MV-4-11 (cell line): ENCODE measurements at places on chromosomes 5 and 9.

DNA sequence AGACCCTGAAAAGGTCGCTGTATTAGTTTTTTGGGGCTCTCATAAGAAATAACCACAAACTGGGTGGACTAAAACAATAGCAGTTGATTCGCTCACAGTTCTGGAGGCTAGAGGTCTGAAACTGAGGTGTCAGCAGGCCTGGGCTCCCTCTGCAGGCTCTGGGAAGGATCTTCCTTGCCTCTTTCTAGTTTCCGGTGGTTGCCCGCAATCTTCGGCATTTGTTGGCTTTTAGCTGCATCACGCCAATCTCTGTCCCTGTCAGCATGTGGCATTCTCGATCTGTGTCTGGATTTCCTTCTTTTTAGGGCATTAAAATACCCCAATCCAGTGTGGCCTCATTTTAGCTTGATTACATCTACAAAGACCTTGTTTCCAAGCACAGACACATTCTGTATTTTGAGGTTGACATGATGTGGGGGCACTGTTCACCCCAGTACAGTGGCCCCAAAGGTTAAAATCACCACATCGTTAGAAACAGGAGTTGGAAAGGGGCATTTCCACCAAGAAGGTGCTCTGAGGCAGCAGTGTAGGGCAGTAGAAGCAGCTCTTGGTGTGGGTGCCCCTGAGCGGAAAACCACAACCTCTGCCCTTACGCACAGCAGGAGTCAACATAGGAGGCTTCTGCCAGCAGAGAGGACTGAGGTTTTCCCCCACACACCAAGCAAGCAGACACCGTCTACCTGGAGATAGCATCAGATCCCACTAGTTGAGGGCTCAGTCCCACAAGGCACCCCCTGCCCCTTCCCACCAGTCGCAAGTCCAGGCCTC, 13.5 kb downstream of the ZNF79 start:
- DNase-seq = no peak

DNA sequence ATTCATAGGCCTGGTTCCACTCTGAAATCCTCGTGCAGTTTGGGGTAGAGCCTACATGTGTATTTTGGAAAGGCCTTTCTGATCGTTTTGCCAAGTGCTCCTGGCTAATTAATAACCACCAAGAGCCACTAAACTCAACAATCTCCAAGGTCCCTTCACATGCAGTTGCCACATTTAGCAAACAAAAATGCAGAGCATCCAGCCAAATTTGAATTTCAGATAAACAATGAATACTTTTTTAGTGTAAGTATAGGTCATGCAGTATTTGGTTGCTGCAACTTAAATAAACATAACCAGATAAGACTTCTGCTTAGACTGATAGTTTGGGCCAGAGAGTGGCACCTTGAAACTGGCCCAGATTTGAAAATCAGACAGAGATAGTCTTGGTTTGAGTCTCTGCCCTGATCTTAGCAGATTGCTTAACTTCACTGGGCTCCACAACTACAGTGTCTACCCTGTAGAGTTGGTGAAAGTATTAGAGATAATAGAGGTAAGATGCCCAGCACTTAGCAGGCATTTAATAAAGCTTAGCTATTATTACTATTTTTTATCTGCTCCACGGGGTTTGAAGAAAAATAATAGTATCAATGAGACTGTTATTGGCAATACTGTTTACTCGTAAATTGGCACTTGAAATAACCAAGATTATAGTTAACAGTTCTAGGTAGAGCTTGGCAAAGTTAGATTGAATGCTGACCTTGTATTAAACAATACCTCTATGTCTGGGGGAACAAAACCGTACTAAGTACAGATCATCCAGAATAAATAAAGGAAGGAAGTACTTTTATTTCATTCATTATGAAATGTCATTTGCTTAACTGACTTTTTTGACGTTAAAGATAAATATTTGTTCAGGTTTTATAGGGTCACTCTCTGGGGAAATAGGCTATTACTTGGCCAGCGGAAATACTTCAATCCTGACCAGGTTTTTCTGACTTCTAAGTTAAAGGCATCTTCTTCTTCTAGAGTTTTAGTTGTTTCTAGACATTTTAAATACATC, 274.8 kb downstream of the DOCK8 start:
- DNase-seq = no peak

DNA sequence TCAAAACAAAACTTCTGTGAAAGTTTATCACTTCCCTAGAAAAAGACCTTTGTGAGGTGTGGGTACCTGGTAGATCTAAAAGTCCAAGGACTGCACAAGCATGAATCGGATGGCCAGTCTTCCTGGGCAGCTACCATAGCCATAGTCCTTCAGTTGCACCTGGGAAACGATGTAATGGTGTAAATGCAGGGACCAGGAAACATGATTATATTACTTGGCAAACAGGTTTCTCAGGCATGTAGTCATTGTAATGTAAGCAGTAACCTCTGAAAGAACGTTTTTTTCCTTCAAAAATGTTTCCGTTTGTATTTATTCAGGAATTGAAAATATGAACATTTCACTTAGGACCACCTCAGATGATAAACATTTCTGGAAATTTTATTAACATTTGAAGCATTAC, 433.4 kb downstream of the DTWD2 start:
- DNase-seq = no peak

GRCh38 chr5:10360686-10361085, 7.2 kb downstream of the MARCHF6 start:
- DNase-seq = peak; percentile 60

DNA sequence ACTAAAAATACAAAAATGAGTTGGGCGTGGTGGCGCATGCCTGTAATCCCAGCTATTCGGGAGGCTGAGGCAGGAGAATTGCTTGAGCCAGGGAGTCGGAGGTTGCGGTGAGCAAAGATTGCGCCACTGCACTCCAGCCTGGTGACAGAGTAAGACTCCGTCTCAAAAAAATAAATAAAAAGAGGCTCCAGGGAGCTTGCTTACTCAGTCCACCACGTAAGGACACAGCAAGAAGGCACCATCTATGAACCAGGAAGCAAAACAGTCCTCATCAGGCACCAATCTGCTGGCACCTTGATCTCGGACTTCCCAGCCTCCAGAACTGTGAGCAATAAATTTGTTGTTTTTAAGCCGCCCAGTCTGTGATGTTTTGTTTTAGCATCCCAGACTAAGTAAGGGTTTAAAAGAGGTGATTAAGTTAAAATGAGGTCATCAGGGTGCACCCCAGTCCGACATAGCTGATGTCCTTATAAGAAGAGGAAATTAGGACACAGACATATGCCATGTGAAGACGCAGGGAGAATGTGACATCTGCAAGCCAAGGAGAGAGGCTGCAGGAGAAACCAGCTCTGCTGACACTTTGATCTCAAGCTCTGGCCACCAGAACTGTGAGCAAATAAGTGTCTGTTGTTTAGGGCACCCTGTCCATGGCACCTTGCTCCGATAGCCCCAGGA, 45.9 kb downstream of the C9orf50 start:
- DNase-seq = no peak

- DNase-seq = no peak
Measured at GRCh38 chr5:159514229-159514810, 184.0 kb upstream of the IL12B start.

GRCh38 chr5:58122848-58123392, 337.0 kb downstream of the PLK2 start:
- no peak for DNase-seq

GRCh38 chr9:121499427-121500164, at the start of gene GGTA1:
TSS of gene GGTA1 (minus strand) at chr9:121499844. CDS start at chr9:121467922, 31,922 bp downstream.
- DNase-seq = no peak

DNA sequence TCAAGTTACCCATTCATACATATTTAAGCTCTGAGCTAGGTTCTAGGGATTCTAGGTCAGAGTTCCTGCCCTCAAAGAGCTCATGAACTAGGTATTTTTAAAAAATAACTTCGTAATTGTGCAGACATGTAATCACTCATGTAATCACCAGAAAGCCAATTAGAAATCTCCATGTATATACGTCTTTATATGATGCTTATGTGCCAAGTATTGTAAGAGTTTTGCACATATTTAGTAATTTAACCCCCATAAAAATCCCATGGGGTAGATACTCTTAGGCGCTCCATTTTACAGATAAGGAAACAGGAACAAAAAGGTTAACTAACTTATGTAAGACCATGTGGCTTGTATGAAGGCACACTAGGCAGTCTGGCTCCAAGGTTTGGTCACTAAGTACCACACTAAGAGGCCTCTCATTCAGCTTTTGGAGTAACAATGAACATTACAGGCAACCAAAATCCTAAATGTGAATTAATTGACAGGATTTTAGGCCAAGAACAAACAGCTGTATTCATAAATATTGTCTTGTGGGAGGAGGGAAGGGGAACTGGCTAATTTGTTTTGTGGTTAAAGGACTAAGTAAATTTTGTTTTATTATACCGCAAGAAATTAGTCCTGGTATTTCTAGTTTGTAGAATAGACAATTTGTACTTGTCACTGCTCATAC, 1.7 kb upstream of the OTULINL start:
- DNase-seq = peak; percentile 62

DNA sequence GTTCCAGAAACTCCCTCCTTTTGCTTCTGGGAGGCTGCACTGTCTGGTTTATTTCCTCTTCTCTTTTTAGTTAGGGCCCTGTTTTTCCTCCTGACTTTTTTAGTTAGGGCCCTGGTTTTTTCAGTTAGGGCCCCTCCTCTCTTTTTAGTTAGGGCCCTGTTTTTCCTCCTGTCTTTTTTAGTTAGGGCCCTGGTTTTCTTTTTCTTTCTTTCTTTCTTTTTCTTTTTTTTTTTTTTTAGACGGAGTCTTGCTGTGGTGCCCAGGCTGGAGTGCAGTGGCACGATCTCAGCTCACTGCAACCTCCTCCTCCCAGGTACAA, 15.1 kb downstream of the GSN start:
- DNase-seq = peak; percentile 28

- no peak for DNase-seq
Measured at GRCh38 chr5:127369796-127370195, 79.2 kb downstream of the MEGF10 start.

- no peak for DNase-seq
Measured at GRCh38 chr9:132723809-132724208, 53.5 kb downstream of the GTF3C4 start.

DNA sequence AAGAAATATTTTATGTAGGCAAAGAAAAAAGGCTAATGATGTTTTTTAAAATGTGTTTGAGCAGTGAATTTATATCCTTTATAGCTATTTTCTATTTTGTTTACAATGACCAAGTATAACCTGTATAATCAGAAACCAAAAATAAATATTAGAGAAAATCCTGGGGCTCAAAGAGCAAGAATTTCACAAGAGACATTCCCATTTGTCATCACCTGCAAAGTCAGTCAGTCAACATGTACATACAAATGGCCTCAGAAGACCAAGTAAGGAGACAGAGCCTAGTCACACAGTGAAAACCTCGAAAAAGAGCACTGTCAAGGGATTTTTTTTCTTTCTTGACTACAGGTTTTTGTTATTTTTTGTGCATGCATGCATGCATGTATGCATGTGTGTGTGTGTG, 231.4 kb downstream of the GLIS3 start:
- DNase-seq = no peak

DNA sequence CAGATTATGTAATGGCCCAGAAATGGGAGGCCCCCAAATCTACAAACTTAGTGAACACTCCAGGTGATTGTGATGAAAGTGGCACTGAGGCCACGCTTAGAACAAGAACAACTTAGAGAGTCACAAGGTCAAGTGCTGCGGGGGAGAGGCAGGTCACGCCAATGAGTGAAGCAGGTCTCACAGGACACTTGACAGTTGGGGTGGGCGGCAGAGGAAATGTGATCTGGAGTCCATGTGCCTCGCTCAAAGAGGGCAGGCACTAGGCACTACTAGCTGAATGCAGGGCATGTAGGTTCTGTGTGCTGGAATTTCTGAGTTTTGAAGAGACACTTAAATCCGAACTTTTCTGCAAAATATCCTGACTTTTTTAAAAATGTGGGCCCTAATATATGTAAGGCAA, 193.2 kb upstream of the RORB start:
- DNase-seq = no peak

GRCh38 chr5:179767496-179768100, 26.2 kb upstream of the LTC4S start:
- peak; percentile 69 for DNase-seq

- no peak for DNase-seq
Measured at GRCh38 chr5:40674661-40675235, 5.0 kb upstream of the PTGER4 start.

GRCh38 chr5:67548520-67549295, 352.1 kb upstream of the CD180 start:
- DNase-seq = no peak

DNA sequence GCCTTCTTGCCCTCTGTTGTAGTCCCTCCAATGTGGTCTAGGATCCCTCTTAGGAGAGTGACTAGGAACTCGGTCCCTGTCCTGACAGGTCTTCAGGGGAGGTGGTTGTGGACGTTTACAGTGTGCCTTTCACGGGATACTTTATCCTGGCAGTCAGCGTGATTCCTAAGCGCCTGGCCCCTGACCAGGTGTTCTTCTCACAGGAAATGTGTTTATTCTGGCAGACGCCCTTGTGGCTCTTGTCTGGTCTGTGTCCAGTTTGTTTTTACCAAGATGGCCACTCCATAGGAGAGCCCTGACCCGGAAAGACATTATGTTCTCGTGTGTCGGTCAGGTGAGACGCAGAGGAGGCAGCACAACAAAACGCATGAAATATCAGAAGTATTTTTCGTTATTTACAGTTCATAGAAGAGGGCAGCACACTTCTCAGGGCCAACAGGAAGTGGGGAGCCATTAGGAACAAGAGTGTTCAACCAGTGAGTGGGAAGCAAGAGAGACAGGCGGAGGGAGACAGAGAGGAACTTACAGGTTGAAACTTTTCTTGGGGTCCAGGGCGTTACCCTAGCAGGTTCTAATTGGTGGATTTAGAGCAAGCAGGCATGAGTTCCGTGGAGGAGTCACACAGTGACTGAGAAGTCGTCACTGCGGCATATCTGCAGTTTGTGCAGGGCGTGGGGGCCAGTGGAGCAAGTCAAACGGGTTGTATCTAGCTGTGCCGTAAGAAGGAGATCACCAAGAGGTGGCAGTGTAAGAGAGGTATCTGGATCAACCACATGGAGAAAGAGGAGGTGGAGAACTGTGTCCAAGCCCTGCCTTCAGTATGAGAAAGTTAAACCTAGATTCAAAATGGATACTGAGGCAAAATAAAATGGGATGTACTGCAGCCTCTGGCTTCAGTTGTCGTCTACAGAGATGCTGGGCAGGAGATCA, 412.9 kb downstream of the ZSWIM6 start:
- DNase-seq = no peak

DNA sequence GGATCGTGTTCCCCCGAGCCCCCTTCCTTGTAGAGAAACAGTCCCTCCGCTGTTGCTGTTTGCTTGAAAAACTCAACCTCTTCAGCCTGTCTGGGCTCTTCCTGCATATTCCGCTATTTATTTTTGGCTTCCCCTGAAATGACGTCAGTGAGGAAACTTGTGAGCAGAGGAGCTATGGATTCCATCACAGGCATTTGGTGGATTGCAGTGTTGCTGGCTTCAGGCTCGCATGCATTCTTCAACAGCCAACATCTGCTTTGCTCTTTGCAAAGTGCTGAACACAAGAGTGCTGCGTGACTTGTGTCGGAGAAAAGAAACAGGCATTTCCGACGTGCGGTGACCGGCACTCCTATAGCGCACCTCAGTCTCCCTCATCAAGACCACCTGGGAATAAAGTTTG, 232.7 kb downstream of the RFK start:
- no peak for DNase-seq

GRCh38 chr5:136087961-136088871, 44.4 kb upstream of the SMAD5 start:
- DNase-seq = peak; percentile 35

- peak; percentile 2 for DNase-seq
Measured at GRCh38 chr9:89185980-89186379, 7.4 kb upstream of the SHC3 start.

- no peak for DNase-seq
Measured at GRCh38 chr5:180648658-180649296, 623 bp downstream of the FLT4 start.

GRCh38 chr5:14946815-14947620, 75.4 kb upstream of the ANKH start:
- DNase-seq = peak; percentile 15
